ENCODE measurements at places on chromosomes 1 and 21.
A peak's percentile ranks its signal among the peaks of the same experiment; 100 is the strongest.

- DNase-seq, result no peak
Measured at GRCh38 chr1:241592273-241592958, 47.8 kb downstream of the CHML start.

DNA sequence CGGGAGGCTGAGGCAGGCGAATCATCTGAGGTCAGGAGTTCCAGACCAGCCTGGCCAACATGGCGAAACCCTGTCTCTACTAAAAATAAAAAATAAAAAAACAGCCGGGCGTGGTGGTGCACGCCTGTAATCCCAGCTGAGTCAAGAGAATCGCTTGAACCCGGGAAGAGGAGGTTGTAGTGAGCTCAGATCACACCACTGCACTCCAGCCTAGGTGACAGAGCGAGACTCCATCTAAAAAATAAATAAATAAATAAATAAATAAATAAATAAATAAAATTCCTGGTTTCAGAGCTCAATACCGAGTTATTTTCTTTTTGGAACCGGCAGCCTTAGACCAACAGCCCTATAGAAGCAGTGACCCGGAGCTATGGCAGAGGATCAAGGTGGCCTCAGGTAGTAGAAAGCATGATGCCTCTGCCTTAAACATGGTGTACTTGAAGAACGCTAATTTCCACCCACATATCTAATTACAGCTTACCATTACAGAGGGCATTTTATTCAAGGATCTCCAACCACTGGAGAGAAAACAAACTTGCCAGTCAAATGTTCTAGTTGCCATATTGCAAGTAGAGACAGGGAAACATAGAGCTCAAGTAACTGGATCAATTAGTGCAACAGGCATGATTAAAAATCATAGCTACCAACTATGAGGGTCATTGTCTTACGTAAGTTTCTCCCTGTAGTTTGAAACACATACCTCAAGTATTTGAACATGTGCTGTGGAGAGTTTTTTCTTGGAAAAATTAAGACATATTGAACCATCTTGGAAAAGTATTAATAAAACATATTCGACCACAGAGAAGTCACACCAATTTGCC, 2.0 kb upstream of the ENAH start:
- no peak for DNase-seq

GRCh38 chr1:155196893-155197638, 10.6 kb downstream of the THBS3 start:
- DNase-seq, result peak; percentile 86

DNA sequence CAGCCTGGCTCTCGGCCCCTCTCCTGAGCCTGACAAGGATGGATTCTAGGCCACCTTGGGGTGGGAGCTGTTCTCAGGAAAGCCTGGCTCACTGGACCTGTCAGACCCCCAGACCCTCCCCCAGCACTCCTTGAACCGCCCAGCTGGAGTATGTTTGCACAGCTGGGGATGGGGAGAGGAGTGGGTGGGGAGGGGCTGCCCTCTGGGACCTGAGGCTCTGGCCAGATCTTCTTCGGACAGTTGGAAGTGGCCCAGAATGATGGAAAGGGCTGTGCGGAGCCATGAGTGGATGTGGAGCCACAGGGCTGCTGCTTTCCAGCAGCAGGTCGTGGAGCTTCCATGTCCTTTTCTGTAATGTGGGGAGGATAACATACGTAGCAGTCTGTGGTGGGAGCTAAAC, 43.0 kb upstream of the TRABD2B start:
- no peak for DNase-seq

- no peak for DNase-seq
Measured at GRCh38 chr1:209895709-209896108, 42.3 kb upstream of the SYT14 start.

GRCh38 chr1:178962853-178963711, 62.6 kb upstream of the FAM20B start:
- no peak for DNase-seq

DNA sequence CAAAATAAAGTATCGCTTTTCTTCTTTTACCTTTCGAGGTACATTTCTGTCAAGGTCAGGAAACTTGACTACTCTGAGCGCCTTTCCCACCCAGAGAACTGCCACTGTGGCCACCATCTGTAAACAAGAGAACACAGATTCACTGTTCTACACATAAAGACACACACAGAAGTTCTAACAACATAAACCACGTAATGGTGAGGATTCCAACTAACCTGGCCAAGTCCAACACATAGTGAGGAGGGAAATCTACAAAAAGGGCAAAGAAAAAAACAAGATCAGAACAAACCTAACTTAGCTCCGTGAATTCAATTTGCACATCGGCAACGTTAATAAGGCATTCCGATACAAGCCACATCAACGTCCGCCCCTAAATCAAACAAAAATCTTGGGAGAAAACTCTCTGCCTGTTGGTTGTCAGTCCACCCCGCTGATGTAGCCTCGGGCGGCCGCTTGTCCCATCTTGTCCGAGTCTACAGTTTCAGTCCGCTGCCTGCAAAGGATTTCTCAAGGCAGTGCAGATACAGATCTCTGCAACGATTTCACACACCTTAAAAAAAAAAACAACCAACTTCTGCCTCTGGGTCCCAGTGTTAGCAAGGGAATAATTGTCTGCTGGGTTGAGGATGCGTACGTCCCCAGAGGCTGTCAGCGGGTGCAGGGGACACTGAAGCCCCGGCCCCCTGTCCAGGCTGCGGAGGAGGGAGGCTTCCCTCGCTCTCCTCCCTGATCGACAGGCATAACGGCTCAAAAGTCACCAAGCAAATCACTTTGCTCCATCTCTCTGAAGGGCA, 1.0 kb downstream of the SLC35D1 start:
- peak; percentile 38 for DNase-seq

- DNase-seq, result no peak
Measured at GRCh38 chr21:26554365-26554764, 18.7 kb downstream of the CYYR1 start.

Data from psoas muscle (tissue), 8 donors.